ENCODE measurements at places on chromosomes 7 and 10. TPM values are rescaled to one million over a fixed set of nuclear protein-coding genes. Genes with fewer than 3 reads are reported as not detected.
A peak's percentile ranks its signal among the peaks of the same experiment; 100 is the strongest.

- DNase-seq, result no peak
- H3K4me3 ChIP-seq, result no peak overlapping the region
- no peaks in the 10 kb centered on the region for H3K4me1 ChIP-seq
These were observed 51.4 kb downstream of the NPS start for GRCh38 chr10:127600479-127600878.

DNA sequence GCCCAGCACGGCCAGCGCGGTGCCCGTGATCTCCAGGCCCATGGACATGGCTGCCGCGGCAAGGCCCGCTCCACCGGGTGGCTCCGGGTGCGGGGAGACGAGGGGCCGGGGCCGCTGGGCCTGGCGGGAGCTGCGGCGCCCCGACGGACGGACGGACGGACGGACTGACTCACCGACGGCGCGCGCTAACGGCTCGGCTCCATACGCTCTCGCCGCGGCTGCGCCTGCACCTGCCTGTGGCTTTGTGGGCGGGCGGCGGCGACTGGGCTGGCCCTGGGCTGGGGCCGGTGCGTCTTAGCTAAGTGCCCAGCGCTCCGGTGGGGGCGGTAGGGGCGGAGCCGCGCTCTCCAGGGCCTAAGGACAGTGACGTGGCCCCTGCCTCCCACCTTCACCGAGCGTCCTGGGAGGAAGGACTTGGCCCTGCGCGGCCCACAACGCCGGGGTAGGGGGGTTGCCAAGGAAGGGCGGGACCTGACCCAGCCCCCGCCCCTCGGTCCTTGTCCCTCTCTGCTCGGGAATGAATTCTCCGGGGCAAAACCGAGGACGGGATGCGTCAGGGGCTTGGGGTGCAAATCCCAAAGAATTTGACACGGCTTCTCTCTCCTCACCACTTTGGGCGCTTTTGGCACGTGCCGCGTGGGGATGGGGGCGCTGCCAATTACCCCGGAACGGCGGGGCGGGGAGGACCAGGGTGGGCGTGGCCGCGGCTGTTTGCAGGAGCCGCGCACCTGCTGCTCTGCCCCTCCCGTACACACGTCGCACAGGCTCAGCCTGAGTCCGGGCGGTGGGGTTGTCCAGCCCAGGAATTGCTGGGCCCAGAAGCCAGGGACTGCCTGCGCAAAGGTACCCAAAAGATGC is at the start of gene CLDN3:
CLDN3 (minus strand) TSS at position 269 of the 858 bp plus-strand sequence; CDS start at position 48, 221 bp downstream.
- no peak within 1 kb of the TSS for H3K27ac ChIP-seq
- peaks cover 3% of the 10 kb centered on the region for H3K4me1 ChIP-seq

DNA sequence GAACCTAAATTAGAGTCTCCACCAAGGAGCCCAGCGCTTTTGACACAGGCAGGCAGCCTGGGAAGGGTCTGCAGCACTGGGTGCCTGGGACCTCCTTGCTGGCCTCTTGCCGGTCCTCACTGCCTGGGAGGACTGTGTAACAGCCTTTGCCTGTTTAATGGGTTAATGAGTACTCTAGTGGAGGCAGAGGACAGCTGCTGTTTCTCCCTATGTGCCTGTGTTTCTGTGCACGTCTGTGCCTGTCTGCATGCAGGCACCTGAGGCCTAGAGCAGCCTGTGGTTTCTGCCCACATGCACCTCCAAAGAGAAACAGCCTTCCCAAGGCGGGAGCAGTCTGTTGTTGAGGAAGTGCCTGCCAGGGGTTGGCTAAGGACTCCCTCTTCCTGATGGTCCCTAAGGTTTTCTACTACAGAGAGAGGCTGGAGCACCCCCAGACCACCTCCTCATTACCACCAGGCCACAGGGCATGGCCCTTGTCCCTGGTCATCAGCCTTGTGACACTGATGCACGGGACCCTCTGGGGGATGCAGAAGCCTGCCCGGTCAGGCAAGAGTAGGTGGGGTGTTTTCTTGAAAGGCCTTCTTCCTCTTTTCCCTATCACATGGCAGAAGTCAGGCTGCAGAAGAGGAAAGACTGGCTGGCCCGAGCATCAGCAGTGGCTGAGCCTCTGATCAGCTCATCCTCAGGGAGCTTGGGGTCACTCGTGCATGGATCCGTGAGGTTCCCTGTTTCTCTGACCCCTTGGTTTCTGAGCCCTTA is 14.2 kb downstream of the SLC29A3 start:
- no peaks in the 10 kb centered on the region for H3K4me1 ChIP-seq
- no peak for DNase-seq
- peaks cover 4% of the 10 kb centered on the region for H3K36me3 ChIP-seq
- H3K4me3 ChIP-seq, result no peak overlapping the region
- H3K27me3 ChIP-seq, result no peaks in the 10 kb centered on the region
- no peak overlapping the region for H3K27ac ChIP-seq

GRCh38 chr10:86085136-86085535 is 281.5 kb downstream of the GRID1 start:
- DNase-seq, result no peak
- H3K4me3 ChIP-seq, result no peak overlapping the region
- peaks cover 26% of the 10 kb centered on the region for H3K27me3 ChIP-seq
- H3K36me3 ChIP-seq, result no peaks in the 10 kb centered on the region
- no peaks in the 10 kb centered on the region for H3K4me1 ChIP-seq
- H3K27ac ChIP-seq, result no peak overlapping the region

DNA sequence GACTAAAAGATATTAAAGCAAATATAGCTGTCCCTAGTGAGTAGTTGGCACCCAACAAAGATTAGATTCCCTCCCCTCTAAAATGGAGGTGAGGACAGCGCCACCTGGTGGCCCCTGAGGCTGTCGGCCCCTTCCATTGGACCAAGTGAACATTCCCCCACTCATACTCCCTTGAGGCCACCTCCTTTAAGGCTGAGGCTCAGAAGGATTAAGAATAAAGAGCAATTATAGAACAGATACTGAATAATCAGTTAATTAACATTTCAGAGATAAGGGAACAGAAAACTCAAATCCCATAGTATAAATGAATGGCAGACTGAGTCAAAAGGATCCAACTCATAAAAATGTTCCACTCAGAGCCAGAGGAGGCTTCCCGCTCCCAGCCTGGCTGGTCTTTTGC is 130.4 kb upstream of the GHITM start:
- H3K4me3 ChIP-seq, result no peak overlapping the region
- no peaks in the 10 kb centered on the region for H3K4me1 ChIP-seq

- peak overlapping the region; percentile 60 for H3K4me3 ChIP-seq
- peaks cover 51% of the 10 kb centered on the region for H3K4me1 ChIP-seq
- DNase-seq, result peak; percentile 63
These were observed 25.9 kb upstream of the RBM20 start for GRCh38 chr10:110618230-110618610.

- DNase-seq, result no peak
- peaks cover 8% of the 10 kb centered on the region for H3K27me3 ChIP-seq
- no peaks in the 10 kb centered on the region for H3K4me1 ChIP-seq
- H3K36me3 ChIP-seq, result no peaks in the 10 kb centered on the region
- no peak overlapping the region for H3K4me3 ChIP-seq
- no peak overlapping the region for H3K27ac ChIP-seq
These were observed 251.5 kb upstream of the PLPP4 start for GRCh38 chr10:120205368-120206018.

DNA sequence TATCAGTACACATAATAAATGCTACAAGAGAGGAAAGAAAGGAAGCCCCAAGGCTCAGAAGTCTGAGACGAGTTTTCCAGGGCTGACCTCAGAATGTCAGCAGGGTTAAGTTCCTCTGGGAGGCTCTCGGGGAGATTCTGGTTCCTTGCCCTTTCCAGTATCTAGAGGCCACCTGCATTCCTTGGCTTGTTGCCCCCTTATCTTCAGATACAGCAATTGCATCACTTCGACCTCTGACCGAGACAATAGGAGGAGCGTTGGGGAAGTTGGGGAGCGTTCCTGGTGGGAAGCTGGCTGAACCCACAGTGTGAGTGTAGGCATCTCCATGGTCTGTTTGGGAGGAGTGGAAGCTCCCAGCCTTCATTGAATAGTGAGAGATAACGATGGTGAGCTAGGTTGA is 72.0 kb upstream of the MTPN start:
- no peak overlapping the region for H3K4me3 ChIP-seq
- no peaks in the 10 kb centered on the region for H3K27me3 ChIP-seq
- H3K4me1 ChIP-seq, result no peaks in the 10 kb centered on the region
- DNase-seq, result no peak
- peaks cover 10% of the 10 kb centered on the region for H3K36me3 ChIP-seq

GRCh38 chr10:130764651-130765050 is 546.9 kb downstream of the TCERG1L start:
- H3K27ac ChIP-seq, result no peak overlapping the region
- H3K4me1 ChIP-seq, result no peaks in the 10 kb centered on the region
- DNase-seq, result no peak
- H3K36me3 ChIP-seq, result no peaks in the 10 kb centered on the region

GRCh38 chr10:2300231-2300630 is 562.9 kb upstream of the ADARB2 start:
- no peak overlapping the region for H3K27ac ChIP-seq
- no peaks in the 10 kb centered on the region for H3K4me1 ChIP-seq
- H3K27me3 ChIP-seq, result no peaks in the 10 kb centered on the region
- no peak overlapping the region for H3K4me3 ChIP-seq

- H3K27me3 ChIP-seq, result peaks cover 9% of the 10 kb centered on the region
- no peak for DNase-seq
- peak overlapping the region; percentile 65 for H3K27ac ChIP-seq
- H3K4me1 ChIP-seq, result peaks cover 9% of the 10 kb centered on the region
These were observed 16.7 kb upstream of the SLC26A4 start for GRCh38 chr7:107643938-107644308.

- no peak for DNase-seq
- peaks cover 38% of the 10 kb centered on the region for H3K36me3 ChIP-seq
- H3K4me1 ChIP-seq, result peaks cover 21% of the 10 kb centered on the region
- no peak overlapping the region for H3K27ac ChIP-seq
- H3K27me3 ChIP-seq, result no peaks in the 10 kb centered on the region
- H3K4me3 ChIP-seq, result no peak overlapping the region
These were observed 22.6 kb downstream of the HSPB1 start for GRCh38 chr7:76325092-76325491.

DNA sequence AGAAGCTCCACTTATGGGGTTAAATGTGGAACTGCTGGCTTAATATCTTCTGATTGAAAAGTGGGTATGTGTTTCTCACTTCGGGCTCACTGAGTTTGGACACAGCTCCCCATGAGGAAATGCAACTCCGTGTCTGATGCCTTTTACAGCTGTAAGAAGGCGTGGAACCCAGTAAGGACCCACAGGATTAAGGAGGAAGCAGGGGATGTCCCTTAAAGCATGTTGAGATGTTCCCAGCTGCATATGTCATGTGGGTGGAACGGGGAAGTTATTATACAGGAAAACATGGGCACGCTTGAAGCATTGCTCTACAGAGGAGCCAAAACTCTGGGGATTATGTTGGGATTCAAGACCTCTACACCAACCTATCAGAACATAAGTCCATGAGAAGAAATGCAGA is 224.4 kb downstream of the NEBL start:
- H3K36me3 ChIP-seq, result no peaks in the 10 kb centered on the region
- no peak overlapping the region for H3K27ac ChIP-seq
- H3K4me1 ChIP-seq, result no peaks in the 10 kb centered on the region
- DNase-seq, result no peak
- no peaks in the 10 kb centered on the region for H3K27me3 ChIP-seq

DNA sequence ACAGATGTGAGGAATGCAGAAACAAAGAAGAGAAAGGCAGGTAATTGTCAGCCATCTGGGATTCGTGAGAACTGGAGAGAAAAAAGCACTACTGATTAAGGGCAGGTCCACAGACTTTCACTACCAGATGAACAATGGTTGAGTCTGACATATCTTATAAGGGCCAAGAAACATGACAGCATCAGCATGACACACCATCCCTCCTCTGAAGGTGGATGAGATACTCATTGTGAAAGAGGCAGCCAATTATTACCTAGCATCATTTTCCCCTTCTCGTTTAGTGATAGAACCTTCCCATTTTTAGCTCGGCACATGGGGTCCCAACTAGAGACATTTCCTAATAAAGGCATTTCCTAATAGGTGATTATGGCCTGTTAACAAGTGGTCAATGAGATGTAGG is 19.2 kb upstream of the MET start:
- peaks cover 24% of the 10 kb centered on the region for H3K27me3 ChIP-seq
- H3K36me3 ChIP-seq, result no peaks in the 10 kb centered on the region
- DNase-seq, result no peak
- H3K4me3 ChIP-seq, result no peak overlapping the region
- H3K4me1 ChIP-seq, result no peaks in the 10 kb centered on the region

DNA sequence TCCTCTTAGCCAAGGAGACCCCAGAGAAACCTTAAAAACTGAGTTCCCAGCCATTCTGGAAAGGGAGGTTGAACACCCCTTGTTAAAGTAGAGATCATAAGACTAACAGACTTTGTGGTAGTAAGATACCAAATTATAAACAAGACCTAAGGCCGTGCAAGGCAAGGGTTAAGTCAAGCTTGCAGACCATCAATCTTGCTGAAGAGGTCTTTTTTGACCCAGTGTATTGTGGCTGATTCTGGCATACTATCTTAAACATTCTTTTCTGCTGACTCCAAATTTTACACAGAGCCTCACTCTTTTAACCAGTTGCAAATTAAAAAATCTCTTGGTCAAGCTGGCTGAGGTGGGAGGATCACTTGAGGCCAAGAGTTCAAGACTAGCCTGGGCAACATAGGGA is 1.2 kb upstream of the TBRG4 start:
- H3K4me3 ChIP-seq, result peak overlapping the region; percentile 98
- peaks cover 31% of the 10 kb centered on the region for H3K36me3 ChIP-seq
- peaks cover 10% of the 10 kb centered on the region for H3K27me3 ChIP-seq
- no peak for DNase-seq
- peak overlapping the region; percentile 70 for H3K27ac ChIP-seq

DNA sequence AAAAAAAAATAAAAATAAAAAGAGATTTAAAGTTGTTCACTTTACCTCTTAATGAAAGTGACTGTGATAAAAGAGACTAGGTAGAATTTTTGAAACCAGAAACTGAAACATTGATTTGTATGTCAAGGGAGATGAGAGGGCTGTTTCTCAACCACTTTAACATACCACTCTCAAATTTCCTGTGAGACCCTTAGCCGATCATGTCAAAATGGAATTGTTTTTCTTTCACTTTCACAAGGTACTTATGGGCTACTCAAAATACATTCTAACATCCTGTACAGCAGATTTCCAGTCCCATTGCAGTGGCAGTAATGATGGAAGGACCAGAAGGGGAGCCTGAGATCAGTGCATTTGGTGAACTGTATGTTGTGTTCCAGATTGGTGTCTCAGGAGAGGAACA is 261.2 kb downstream of the PPP1R3A start:
- H3K4me1 ChIP-seq, result peaks cover 3% of the 10 kb centered on the region
- no peak for DNase-seq
- H3K36me3 ChIP-seq, result no peaks in the 10 kb centered on the region

- H3K4me1 ChIP-seq, result no peaks in the 10 kb centered on the region
- no peak for DNase-seq
- H3K36me3 ChIP-seq, result no peaks in the 10 kb centered on the region
- H3K27me3 ChIP-seq, result peaks cover 13% of the 10 kb centered on the region
- no peak overlapping the region for H3K27ac ChIP-seq
- H3K4me3 ChIP-seq, result no peak overlapping the region
These were observed 131.0 kb downstream of the CXCL12 start for GRCh38 chr10:44253769-44254462.

ITGB8 gene
- total RNA-seq, result not detected

RAMP3 gene
- not detected for total RNA-seq

NPY gene
- total RNA-seq, result not detected
